ENCODE measurements at places on chromosomes 16 and 17. TPM values are rescaled to one million over a fixed set of nuclear protein-coding genes. Genes with fewer than 3 reads are reported as not detected.

- no peak for DNase-seq
These were observed 11.7 kb upstream of the EXOC7 start for GRCh38 chr17:76115138-76115754.

- no peak for DNase-seq
These were observed 41.4 kb downstream of the GRB2 start for GRCh38 chr17:75364078-75364477.

DNA sequence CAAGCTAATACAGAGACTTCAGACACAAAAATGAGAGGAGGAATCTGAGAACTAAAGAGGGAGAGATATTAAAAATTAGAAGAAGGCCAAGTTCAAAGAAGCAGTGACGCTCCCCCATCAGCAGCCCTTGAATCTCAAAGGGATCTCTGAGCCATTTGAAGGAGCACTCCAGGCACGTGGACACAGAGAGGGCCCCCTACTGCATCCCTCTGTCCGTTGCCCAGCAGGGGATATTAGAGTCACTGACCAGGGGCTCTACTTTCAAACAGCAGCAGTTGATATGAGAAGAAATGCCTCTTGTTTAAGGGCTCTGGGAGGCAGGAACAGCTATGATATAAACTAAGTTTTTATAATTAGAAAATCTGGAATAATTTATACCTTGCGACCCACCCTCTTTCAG is 479.0 kb upstream of the SALL1 start:
- DNase-seq, result peak; percentile 69

The DYNLRB2 gene
- total RNA-seq, result 0.42 TPM

GRCh38 chr17:81019563-81020442 is 15.1 kb upstream of the BAIAP2 start:
- DNase-seq, result peak; percentile 45

The METTL9 gene
- total RNA-seq, result 173 TPM

GRCh38 chr16:21590287-21590686 is 9.1 kb upstream of the METTL9 start:
- no peak for DNase-seq

- DNase-seq, result peak; percentile 62
These were observed 19.4 kb downstream of the CLUH start for GRCh38 chr17:2691965-2692780.

The RNF112 gene
- total RNA-seq, result 2.3 TPM

DNA sequence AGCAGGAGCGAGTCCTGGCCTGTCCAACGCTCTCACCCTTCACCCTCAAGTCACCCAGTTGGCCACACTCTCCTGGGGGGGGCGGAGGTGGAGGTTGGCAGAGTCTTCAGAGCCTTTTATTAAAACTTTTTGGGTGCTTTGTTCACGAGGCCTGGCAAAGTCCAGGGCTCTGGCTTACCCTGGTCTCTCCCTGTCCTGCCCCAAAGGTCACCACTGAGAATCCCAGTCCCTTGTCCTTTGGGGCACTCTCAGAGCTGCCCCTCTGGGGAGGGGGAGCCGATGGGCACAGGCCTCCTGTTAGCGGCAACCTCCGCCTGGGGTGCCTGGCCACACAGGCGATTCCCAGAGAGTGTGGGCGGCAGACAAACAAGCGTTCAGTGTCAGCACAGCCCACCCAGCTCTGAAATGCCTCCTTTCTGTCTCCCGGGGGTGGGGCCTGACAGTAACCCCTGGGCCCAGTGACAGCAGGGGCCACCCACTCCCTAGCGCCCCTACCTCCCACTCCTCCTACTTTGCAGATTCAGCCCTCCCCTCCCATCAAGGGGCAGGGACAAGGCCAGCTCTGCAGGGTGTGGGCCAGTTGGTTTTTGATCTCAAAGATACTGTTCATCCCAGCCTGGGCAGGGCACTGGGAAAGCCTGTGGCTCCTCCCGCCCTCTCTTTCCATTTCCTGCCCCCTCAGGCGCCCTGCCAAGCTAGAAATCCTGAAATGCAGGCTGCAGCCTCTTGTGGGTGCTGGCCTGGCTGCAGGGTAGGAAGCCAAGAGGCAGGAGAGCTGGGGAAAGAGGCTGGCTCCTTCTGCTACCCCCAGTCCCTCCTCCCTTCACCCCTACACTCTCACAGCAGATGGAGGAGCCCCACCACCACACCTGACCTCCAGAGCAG is 36.6 kb upstream of the EMP2 start:
- peak; percentile 73 for DNase-seq

- DNase-seq, result no peak
These were observed 17.9 kb downstream of the TPSD1 start for GRCh38 chr16:1273816-1274215.

DNA sequence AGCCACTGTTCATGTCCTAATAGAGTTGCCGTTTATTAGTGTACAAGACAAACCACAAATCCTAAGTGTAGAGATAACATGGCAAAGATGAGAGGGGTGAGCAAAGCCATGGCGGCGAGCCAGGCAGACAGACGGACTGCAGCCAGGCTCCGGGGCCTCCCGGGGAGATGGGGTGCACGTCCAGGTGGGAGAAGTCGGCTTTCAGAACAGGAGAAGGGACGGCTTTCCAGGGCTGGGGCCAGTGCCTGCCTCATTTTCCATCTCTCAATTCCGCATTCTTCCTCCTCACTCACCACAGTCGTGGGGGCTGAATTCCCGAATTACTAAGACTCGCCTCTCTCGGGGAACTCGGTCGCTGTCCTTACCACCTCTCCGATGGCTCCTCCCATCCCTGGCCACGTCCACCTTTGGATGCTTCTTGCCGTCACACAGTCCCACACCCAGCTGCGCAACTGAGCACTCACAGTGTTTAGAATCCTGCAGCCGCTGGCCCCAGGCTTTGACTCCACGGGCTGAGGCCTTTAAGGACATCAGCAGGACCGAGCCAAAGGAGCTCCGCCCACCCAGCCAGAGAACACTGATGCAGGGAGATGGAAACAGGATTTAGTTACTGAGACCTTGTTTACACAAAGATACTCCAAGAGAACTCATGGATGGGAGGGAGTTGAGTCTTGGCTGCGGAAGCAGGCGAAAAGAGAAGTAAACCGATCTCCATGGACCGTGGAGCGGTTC is 59.7 kb downstream of the RNF112 start:
- DNase-seq, result peak; percentile 50

- no peak for DNase-seq
These were observed 6.9 kb downstream of the CAMKK1 start for GRCh38 chr17:3885970-3886369.

The SGSH gene
- total RNA-seq, result 12.5 TPM

- no peak for DNase-seq
These were observed 50.3 kb downstream of the GNAO1 start for GRCh38 chr16:56241596-56241995.

DNA sequence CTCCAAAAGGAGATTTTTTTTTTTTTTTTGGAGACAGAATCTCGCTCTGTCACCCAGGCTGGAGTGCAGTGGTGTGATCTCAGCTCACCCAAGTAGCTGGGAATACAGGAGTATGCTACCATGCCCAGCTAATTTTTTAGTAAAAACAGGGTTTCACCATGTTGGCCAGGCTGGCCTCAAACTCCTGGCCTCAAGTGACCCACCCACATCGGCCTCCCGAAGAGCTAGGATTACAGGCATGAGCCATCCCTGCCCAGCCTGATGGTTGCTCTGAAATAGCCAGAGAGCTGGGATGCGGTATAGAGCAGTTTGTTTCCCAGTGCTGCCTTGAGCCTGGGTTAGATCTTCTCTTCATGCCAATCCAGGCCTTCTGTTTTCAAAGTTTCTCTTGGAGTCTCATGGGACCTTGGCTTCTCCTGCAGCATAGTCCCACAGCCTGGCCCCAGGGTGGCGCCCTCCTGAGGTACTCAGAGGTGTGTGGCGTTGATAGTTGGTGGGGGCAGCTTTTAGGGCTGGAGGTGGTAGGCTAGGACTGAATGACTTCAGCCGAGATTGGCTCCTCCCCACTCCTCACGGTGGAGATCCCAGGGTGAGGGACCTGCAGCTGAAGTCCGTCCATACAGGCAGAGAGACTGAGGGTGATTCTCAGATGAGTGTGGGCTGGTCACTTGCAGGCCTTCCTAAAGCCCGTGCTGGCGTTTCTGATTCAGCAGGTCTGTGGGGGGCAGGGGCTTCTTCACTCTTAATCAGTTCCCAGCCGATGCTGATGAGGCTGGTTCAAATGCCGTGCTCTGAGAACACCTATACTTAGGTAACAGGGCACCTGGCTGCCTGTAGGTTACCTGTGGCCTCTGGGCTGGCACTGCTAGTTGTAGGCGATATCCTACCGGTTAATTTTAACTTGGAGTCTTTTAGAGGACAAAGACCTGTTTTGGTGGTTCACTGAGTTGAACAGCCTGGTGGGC is 52.0 kb downstream of the TNFRSF13B start:
- DNase-seq, result peak; percentile 87

DNA sequence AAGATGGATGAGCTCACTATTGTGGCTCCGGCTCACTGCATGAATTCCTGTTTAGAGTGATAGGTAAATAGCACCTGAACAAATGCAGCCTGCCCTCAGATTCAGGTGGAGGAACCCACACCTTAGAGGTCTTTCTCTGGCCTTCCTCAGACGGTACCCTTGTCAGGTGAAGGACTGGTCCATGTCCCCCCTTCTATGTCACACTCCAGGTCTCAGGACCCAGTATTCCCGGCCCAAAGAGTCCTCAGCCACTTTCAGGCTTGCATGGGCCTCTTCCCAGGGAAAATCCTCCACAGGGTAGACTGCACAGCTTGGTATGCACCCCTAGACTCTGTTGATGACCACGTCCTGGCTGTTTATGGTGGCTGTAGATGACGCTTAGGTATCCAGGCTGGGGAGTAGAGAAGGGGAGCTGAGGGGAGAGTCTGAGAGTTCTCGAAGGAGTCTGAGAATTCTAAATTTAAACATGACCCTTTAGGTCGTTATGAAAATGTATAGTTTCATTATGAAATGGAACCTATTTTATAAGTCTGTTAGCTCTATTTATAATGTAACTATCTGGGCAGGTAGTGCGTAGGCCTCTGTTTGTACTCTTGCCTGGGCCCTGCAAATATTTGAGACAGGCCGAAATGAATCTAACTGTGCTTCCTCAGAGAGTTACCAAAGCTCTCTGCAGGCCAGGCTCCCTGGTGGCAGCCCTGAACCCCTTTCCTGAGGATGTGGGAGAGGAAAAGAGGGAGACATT is 32.5 kb upstream of the CCR7 start:
- DNase-seq, result no peak

GRCh38 chr16:3514621-3515020 is 13.8 kb downstream of the CLUAP1 start:
- DNase-seq, result no peak

The GP1BA gene
- total RNA-seq, result not detected

The PFAS gene
- total RNA-seq, result 101 TPM

DNA sequence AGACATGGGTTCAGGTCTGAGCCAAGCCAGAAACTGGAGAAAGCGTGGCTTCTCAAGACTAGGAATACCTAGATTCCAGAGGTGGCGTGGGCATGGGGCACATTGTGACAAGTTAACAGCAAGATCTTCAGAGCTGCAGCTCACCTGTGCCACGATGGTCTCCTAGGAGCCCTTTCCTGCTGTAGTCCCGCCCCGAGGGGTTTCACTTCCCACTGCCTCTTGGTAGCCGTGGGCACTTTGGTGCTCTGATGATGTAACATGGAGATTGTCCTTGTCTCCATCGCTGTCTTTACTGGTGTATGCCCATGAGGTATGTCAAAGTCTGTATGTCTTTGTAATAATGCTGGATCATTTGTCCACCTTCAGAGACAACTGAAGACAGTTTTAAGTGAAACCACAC is 89.7 kb downstream of the WWOX start:
- DNase-seq, result no peak

The BCAR1 gene
- 68.4 TPM for total RNA-seq

- no peak for DNase-seq
These were observed 48.4 kb downstream of the SEC14L1 start for GRCh38 chr17:77189148-77189547.

The VAT1L gene
- total RNA-seq, result 18.6 TPM

DNA sequence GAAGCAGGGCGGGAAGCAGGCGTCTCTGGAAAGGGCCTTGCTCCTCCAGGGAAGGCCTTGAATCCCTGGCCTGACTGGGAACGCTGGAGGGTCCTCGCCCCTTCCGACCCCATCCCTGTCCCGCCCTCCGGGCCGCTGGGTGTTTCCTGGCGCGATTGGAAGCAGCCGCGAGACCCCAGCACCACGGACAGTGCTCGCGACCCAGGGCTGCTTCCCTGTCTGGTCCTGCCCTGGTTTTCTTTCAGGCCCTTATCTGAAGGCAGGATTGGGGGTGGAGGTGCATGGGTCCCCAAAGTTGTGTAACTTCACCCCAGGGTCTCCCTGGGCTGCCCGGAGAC is 2.1 kb downstream of the MGAT5B start:
- DNase-seq, result peak; percentile 89

GRCh38 chr16:70526403-70526802 is 2.8 kb downstream of the SF3B3 start:
- no peak for DNase-seq

- no peak for DNase-seq
These were observed 800 bp upstream of the NME4 start for GRCh38 chr16:396199-396598.

- no peak for DNase-seq
These were observed 34.5 kb downstream of the ABCC1 start for GRCh38 chr16:15983898-15984297.

GRCh38 chr17:14004927-14005620 is 64.2 kb upstream of the COX10 start:
- DNase-seq, result no peak

DNA sequence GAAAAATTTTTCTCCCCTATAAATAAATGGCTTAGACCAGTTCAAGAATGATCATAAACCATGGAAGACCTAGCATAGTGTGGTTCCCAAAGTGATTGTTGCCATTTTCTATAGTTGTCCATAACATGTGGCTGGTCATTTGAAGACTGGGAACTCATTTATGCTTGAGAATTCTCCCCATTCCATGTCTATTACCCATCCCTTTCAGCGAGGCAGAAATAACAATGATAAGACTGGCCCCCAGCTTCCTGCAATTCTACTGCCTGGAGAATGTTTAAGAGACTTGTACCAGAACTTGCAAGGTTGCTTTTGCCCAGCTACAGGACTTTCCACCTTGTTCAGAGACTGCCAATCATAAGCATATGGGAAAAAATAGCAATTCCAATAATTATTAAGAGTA is 146.5 kb upstream of the CDH11 start:
- DNase-seq, result no peak

- no peak for DNase-seq
These were observed 975 bp downstream of the SNX29 start for GRCh38 chr16:11977376-11978041.

DNA sequence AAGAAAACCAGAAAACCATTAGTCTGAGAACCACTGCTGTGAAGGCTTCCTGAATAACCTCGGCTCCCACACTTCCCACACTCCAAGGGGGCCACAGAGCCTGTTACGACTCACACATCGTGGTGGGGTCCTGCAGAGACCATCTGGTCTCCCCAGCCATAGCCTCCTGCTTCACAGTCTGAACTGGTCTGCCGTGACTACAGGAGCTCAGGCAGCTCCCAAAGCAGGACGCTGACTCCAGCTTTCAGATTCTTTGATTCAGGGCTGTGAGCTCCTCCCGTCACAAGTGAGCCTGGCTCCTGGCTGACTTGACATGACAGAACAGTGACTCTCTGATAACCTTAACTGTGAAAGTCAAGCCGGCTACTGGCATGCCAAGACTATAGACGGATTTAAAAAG is 37.8 kb downstream of the CYB5D2 start:
- DNase-seq, result no peak

The JUP gene
- 58.4 TPM for total RNA-seq
